Frontal cortex (tissue), 4 donors: ENCODE measurements at places on chromosomes 1 and 21. TPM values are rescaled to one million over a fixed set of nuclear protein-coding genes. Genes with fewer than 3 reads are reported as not detected.

DNA sequence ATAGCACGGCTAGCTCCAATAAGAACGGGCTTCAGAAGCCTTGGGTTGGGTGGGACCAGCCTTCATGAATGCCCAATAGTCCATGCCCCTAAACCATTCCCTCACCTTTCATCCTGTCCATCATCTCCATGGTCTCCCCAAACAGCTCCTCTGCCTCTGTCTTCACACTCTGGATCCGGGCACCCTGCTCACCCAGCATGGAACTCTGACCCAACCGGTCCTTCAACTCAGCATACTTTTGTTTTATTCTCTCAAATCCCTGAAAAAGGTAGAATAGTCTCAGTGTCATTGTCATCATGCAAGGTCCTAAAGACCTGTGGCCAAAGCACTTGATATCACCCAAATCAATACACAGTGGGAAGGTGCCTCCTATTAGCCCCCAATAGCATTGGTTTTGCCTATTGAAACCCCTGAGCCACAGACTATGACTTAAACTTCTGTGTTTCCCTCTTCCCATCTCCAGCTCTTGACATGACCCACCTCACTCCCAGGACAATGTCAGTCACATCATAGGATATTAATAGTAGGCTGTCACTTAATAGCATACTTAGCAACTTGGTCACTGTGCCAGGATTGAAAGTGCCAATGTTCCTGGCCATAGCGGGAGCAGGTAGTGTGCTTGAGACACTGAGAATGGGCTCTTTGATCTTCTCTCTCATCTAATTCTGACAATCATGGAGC, 33.0 kb downstream of the CAMK1G start:
- no peak for DNase-seq

The DUSP10 gene
- 6.9 TPM for total RNA-seq

- no peak for DNase-seq
Measured at GRCh38 chr1:203878422-203878821, 17.0 kb downstream of the SNRPE start.

DNA sequence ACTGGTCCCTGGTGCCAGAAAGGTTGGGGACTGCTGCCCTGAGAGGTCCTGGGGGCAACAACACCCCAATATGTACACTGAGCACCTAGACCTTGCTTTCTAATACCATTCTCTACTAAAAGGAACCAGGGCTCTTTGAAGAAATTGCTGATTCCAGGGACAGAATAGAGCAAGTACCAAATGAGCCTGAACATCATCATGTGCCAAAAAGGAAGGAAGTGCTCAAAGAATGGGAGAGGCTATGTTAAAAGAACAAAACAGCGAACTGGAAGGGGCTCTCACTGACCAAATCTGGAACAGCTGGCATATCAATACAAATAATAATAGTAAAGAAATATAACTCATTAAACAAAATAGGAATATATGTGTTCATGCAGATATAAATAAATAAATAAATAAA, 50.8 kb downstream of the PIK3R3 start:
- no peak for DNase-seq

DNA sequence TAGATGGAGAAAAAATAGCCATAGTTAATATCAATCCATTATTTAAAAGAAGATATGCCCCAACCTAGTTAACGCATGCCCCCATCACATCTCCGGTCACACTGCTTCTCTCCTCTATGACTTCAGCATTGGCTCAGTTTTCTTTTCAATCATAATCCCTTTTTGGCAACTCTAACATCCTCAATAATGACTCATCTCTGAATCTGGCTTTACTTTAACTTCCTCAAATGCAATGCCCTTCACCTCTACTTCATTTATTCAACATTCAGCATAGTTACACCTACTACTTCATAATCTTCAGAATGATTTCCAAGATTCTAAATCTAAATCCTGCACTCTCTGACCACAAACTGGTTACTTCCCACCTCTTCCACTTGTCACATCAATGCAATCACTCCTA, 417.3 kb downstream of the USH2A start:
- DNase-seq: no peak

The ADGRB2 gene
- 42.4 TPM for total RNA-seq

GRCh38 chr1:14975119-14975518, 178.4 kb upstream of the TMEM51 start:
- no peak for DNase-seq

DNA sequence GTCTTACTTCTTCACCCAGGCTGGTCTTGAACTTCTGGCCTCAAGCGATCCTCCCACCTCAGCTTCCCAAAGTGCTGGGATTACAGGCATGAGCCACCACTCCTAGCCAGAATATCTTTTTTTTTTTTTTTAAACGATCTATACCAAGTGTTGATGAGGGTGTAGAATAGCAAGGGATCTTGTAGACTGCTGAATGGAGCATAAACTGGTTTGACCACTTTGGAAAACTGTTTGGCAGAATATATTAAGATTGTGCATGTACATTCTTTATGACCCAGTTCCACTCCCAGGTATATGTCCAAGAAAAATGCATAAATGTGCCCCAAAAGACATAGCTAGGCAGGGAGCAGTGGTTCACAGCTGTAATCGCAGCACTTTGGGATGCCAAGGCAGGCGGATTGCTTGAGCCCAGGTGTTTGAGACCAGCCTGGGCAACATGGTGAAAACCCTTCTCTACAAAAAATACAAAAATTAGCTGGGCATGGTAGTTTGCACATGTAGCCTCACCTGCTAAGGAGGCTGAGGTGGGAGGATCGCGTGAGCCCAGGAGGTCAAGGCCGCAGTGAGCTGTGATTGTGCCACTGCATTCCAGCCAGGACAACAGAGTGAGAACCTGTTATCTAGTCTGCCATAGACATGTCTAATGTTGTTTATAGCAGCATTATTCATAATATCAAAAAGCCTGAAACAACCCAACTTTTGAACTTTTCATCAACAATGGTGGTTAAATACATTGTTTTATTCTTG, 184.0 kb downstream of the VPS13D start:
- DNase-seq: no peak

- no peak for DNase-seq
Measured at GRCh38 chr1:84587099-84587498, 12.9 kb upstream of the CTBS start.

The SPRR2F gene
- not detected for total RNA-seq

DNA sequence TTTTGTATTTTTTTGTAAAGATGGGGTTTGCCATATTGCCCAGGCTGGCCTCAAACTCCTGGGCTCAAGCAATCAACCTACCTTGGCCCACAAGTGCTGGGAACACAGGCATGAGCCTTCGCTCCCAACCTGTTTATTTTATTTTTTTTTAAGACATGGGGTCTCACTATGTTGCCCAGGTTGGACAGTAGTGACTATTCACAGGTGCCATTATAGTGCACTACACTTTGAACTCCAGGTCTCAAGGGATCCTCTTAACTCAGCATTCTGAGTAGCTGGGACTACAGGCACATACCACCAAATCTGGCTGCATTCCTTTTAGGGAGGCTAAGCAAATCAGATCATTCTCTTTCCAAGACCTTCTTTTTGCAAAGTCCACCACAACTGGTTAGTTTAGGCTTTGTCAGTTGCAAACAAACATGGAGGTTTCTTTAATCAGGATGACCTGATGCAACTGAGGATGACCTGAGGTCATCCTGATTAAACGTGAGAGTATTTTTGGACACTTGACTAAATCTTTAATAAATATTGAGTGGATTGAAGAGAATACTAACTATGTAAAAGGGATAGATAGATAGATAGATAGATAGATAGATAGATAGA, 30.0 kb upstream of the RALGPS2 start:
- DNase-seq: no peak

The RAVER2 gene
- 13.0 TPM for total RNA-seq
